ENCODE measurements at places on chromosomes 13 and 19.

DNA sequence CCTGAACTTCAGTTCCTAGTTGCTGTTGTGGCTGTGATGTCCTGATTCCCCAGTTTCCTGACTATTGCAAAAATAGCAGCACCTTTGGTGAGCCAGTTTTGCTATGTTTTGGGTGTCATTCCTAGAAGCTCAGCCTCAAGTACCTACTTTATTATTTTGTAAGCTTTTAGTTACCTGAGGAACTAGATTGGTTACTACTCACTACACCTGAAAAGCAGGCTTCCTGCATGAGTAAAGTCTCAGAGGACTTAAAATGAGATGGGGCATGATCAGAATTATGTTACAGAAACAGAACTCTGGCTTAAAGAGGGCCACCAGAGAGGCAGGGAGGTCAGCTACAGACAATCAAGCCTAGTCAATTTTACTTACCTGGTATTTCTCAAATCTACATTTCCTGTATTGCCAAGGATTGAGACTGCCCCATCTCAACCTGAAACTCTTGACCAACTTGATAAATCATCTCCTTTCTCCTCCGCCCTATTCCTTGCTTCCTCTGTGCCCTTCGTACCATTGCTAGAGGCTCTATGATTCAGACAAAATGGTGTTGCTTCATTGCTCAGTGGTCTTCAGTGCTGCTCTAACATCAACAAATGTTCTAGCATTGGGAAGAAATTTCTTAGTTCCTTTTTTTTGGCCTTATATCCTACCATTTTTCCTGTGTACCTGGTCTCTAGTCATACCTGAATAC lies 58.9 kb downstream of the RAP2A start:
- no peak for DNase-seq

DNA sequence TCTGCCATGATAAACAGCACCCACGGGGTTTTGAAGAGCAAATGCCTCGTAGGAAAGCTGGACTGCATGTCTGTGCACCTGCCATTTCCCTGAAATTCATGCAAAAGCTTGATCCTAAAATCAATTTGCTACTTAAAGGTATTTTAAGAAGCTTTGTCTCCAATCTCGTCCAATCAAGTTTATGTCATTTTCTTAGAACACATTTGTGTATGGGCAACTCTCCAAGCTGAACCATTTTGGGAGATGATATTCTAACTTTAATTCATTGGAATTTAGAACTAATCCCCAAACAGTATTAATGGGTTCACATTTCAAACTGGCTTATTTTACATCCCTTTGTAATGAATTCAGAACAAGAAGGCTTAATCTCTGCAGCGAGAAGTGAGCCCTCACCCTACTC lies 822 bp downstream of the ADPRHL1 start:
- no peak for DNase-seq

- no peak for DNase-seq
Observed at GRCh38 chr19:50379602-50380001, 3.3 kb downstream of the NR1H2 start.

- DNase-seq = no peak
Observed at GRCh38 chr19:18183529-18183928, 9.5 kb upstream of the MPV17L2 start.

- no peak for DNase-seq
Observed at GRCh38 chr19:16376649-16377048, 52.0 kb downstream of the KLF2 start.

- DNase-seq = no peak
Observed at GRCh38 chr19:19460258-19460731, 54.8 kb downstream of the GATAD2A start.

Data from stimulated activated CD8-positive, alpha-beta memory T cell treated with anti-CD3 and anti-CD28 coated beads, Interleukin-12 subunit alpha, Interleukin-12 subunit beta, amount 100 ng/mL, for 1 hour (primary cell).